Mesothelial cell of epicardium (in vitro differentiated cells): ENCODE measurements at places on chromosomes 11 and 22. TPM values are rescaled to one million over a fixed set of nuclear protein-coding genes. Genes with fewer than 3 reads are reported as not detected.

TBX10 gene
- total RNA-seq: not detected in 3 replicates

A4GALT gene
- total RNA-seq: 0.67 to 0.84 TPM (median 0.82 TPM) in 3 replicates

SDHAF2 gene
- 36.1 to 38.9 TPM (median 38.0 TPM) in 3 replicates for total RNA-seq

POGLUT3 gene
- total RNA-seq: 39.6 to 41.5 TPM (median 40.1 TPM) in 3 replicates

TIRAP gene
- total RNA-seq: 9.2 to 10.2 TPM (median 10.0 TPM) in 3 replicates

MAP6 gene
- total RNA-seq: 0.92 to 1.2 TPM (median 1.2 TPM) in 3 replicates

OR52I1 gene
- total RNA-seq: not detected in 3 replicates

INS gene
- not detected in 3 replicates for total RNA-seq

C11orf65 gene
- total RNA-seq: 1.00 to 1.6 TPM (median 1.1 TPM) in 3 replicates

- no peak for DNase-seq
Observed at GRCh38 chr22:36395055-36395849, 7.5 kb upstream of the MYH9 start.

DNA sequence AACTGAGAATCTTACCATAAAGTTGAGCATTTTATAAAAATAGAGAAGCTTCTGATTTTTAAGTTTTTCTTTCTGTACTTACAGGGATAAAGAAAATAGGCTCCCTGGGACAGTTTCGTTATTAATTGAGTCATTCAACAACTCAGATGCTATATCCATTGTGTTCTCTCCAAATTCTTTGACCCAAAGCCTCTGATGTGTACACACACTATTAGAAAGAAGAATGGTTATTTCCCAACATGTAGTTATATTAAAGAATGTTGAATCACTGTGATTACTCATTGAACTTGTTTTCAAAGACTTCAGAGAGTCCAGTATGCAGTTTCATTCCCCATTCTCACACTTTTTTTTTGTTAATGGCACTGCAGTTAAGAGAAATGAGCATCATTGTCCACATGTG lies 734.3 kb upstream of the ARHGAP42 start:
- DNase-seq: no peak

DNA sequence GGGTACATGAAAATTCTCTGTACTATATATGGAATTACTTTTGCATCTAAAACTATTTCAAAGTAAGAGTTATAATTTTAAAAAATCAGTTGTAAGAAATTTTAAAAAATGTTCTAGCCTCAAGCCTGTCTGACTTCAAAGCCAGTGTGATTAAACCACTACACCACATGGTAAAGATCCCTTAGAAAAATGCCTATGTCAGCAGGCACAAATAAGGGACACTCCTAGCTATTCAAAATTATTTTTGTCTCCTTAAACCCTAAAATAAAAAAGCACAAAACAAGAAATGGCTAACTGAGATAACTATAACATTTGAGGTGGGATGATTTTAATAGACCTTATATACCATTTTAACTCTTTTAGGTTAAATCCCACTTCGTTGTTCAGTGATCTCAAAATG lies 64.0 kb upstream of the LIN7C start:
- DNase-seq: no peak

GRCh38 chr22:46007003-46007847 lies 30.3 kb upstream of the WNT7B start:
- no peak for DNase-seq

DNA sequence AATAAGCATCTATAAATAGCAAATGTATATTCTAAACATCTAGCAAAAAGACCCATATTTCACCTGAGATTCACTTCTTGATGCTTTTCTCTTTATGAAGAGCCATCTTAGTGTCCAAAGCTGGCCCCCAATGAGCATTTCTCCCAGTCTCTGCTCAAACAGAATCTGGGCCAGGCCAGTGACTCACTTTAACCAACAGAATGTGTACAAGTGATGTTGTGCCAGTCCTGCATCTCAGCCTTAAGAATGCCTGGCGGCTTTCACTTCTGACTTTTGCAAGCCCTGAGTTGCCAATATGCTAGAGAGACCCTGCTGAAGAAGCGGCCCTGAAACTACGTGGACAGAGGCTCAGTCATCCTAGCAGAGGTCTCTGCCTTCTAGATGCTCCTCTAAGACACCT lies 6.9 kb upstream of the COPB1 start:
- DNase-seq: no peak

GRCh38 chr22:22925805-22926369 lies 38.3 kb downstream of the IGLL5 start:
- no peak for DNase-seq

GRCh38 chr11:1932105-1932480 lies 12.6 kb downstream of the TNNT3 start:
- peak; percentile 12 for DNase-seq

GRCh38 chr11:9703280-9703679 lies 39.4 kb downstream of the SWAP70 start:
- DNase-seq: no peak

DNA sequence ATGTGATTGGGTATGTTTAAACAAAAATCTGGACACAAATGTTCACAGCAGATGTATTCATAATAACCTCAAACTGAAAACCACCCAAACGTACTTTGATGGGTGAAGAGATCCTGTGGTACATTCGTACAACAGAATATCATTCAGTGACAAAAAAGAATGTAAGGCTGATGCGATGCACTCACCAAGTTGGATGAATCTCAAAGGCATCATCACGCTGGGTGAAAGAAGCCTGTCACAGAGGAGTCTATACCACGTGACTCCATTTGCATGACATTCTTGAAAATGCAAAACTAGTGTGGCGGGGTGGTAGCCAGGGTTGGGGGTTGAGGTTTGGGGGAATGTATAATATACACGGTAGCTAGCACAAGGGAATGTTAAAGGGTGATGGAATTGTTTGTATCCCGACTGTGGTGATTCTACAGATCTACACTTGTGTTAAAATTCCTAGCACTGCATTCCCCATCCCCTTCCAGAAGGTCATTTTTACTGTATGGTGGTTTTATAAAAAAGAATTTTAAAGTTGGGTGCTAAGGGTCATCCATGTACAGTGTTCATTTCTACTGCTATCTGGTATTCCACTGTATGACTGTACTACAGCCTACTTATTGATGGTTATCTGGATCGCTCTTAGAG lies 35.0 kb upstream of the SLC25A1 start:
- no peak for DNase-seq

DNA sequence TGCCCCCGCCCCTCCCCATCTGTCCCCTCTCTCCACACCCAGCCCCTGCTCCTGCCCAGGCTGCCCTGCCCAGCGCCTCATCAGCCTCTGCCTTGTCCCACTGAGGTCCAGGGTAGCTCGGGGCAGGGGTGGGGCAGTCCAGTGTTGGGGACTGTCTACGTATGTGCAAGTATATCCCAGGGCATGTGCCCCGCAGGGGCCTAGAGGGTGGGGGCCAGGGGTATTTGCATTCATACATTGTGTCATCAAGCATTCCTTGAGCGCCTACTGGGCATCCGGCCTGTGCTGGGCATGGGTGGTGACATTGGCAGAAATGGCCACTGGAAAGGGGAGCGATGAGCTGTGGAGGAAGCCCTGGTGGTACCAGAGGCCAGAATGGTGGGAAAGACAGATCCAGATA lies 17.6 kb upstream of the TAB1 start:
- no peak for DNase-seq

DNA sequence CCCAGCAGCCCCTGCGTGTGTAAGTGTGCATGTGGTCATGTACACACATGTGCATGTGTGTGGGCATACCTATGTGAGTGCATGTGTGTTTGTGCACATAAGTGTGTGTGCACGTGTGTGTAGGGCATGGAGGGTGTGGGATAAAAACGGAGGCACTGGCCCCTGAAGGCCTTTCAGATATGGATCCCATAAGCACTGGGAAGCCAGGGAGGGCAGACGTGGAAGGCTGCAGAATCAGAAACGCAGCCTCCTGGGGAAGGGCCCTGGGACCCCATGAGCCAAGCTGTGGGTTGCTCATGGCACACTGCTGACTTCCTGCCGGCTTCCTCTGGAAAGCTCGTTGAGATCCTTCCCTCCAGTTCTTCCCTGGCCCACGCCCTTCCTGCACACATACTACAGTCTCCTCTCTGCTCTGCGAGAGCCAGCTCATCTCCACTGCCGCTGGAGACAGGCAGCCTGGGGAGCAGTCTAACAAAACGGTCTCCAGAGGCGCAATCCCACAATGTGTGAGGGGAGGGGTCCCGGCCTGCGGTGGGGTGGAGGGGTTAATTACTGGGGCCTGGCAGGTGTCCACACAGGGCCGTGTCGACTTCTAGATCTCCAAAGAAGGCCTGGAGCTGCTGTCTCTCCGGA lies 435.2 kb upstream of the B3GAT1 start:
- no peak for DNase-seq

DNA sequence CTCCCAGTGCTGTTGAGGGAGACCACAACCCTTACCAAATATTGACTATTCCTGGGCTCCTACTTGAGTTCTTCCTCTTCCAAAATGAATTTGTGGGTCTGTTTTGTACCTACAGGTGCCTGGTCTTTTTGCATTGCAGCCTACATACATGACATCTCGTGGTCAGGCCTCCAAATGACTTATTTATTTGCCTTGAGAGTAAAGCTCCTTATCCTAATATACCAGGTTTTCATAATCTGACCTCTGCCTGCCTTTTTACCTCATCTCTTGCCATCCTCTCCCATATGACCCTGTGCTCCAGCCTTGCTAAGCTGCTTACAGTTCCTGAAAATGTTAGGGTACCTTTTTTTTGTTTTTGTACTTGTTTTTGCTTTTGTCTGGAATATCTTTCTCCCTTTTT lies 130.4 kb downstream of the UVRAG start:
- DNase-seq: no peak

- no peak for DNase-seq
Observed at GRCh38 chr11:38543311-38543710, 1945.3 kb upstream of the RAG2 start.

DNA sequence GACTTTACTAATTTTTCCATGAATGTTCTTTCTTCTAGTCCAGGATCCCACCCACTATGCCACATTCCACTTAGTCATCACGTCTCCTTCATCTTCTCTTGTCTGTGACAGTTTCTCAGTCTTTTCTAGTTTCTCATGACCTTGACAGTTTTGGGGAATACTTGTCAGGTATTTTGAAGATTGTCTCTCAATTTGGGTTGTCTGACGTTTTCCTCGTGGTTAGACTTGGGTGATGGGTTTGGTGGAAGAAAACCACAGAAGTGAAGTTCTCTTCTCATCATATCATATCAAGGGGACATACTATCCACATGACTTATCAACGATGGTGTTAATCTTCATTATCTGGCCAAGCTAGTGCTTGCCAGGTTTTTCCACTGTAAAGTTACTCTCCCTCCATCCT lies 102.4 kb downstream of the LRRC32 start:
- no peak for DNase-seq

DNA sequence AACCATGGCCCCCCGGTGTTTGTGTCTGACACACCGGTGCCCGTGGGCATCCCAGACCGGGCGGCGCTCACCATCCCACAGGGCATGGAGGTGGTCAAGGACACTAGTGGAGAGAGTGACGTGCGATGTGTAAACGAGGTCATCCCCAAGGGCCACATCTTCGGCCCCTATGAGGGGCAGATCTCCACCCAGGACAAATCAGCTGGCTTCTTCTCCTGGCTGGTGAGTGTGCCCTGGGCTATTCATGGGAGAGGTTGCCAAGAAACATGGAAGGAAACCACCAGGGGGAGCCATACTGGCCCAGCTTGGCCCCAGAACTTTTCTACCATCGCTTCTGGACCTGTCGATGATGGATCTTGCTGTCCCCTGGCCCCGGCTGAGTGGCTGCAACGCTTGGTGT lies 36.5 kb downstream of the PRDM11 start:
- no peak for DNase-seq

DNA sequence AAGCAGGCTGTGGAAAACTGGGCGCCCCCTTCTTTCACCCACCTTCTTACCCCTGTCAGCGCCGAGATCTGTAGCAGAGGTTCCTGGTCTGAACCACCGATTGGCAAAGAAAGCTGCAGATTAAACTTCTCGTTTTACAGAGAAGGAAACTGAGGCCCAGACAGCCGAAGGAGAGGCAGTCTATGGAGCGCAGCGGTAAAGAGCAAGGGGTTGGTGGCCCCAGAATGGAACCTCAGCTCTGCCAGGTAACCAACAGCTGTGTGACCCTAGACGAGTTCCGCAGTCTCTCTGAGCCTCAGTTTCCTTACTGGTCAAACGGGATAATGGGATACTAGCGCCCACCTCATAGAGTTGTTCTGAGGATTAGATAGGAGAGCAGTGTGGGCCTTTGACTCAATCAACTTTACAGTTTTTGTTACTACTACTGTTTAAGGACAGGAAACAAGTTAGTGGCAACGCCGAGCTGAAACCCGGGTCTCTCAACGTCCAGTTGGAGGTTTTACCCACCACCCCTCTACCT lies 3.1 kb upstream of the WT1 start:
- no peak for DNase-seq

GRCh38 chr11:35017528-35018342 lies 101.3 kb downstream of the PDHX start:
- DNase-seq: no peak

DNA sequence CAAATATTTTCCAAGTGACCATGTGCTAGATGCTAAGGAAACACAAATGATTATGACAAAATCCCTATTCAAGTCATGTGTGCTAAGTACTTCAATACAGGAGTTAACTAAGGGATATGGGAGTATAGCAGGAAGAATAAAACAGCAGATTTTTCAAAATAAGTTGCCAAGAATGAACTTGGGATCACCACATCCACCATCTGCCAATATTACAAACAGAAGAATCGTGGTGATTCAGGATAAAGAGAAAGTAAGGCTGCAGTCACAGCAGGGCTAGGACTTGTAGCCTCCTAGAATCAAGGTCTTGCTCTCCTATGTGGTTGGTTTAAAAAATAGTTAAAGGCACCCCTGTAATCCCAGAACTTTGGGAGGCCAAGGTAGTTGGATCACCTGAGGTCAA lies 34.3 kb downstream of the MRTFA start:
- DNase-seq: no peak

DNA sequence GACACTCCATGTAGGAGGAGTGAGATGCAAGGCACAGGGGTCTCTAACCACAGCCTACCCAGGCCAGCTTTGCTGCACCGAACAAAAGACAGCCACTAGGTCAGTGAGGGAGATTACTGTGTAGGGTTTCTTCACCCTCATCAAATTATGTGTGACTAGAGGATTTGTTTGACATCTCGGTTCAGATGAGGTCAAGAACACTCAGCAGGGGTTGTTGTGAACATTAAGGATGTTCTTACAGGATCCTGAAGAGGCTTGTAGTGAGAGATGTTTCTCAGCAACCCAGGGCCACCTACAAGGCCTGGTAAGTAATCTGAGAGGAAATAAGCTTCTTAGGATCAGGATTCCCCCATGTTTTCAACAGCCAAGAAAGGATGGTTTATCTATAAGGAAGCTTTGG lies 202.1 kb downstream of the NXPE2 start:
- no peak for DNase-seq

- DNase-seq: no peak
Observed at GRCh38 chr22:49156662-49157285, 670.9 kb downstream of the BRD1 start.

DNA sequence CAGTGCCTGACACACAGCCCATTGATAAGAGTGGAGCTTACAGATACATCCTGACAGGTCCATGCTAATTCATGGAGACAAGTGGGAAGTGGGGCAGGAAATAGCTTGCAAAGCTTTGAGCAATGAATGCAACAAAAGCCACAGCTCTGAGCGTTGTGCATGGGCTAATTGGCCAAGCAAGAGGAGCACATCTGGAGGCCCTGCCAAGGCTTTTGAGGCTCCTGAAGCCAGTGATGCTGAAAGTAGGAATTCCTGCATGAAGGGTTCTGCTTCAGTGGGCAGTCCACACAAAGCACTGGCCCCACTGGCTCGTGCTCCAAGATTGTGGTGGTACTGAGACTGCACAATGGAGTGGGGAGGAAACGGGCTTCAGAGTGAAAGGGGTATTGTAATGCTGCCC lies 103.8 kb upstream of the CSNK2A3 start:
- no peak for DNase-seq

- no peak for DNase-seq
Observed at GRCh38 chr22:23411739-23412138, 168.4 kb downstream of the IGLL1 start.

GRCh38 chr11:46834821-46835220 lies 11.3 kb downstream of the CKAP5 start:
- DNase-seq: no peak
